ENCODE measurements at places on chromosomes 2 and 18.

- no peak for DNase-seq
Observed at GRCh38 chr2:195575879-195576401, 81.1 kb upstream of the SLC39A10 start.

DNA sequence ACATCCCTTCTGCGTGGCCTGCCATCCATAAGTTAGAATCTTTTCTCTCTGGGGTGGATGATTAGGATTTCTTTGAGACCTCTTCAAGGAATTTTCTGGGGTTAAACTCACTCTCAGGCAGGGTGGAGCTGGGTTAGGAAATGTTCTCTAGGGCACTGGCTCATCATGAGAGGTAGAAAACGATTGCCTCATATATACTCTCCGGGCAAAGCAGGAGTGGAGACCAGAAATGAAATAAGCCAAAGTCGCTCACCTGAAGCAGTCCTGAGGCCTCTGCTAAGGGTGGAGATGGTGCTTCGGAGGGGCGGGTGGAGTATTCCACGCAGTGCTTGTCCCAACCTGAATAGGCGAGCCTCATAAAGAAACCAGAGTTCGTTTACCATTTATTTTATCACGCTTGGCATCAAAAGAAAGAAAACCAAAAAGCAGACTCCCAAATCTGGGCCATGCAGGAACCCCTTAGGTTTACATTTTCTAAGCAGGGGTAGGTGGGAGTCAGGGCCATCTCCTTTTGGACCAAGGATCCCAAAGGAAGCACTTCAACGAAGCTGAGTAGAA is 249.3 kb upstream of the MEIS1 start:
- no peak for DNase-seq

DNA sequence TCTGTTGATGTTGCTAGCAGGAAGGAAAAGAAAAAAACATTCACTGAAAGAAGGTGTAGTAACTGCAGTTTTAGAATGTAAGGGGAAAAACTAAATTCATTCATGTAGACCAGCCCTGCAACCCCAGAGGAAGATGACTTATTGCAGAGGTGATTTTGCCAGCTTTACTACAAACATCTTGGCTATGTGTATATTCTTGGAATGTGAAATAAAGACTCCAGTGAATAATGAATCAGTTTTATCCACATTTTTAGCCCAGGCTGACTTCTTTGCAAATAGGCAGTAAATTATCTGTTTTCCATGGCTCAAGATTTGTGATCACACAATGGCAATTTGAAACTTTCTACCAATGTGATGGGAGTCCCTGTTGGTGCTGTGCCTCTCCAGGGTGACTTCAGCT is 206.1 kb upstream of the SETBP1 start:
- DNase-seq: no peak

DNA sequence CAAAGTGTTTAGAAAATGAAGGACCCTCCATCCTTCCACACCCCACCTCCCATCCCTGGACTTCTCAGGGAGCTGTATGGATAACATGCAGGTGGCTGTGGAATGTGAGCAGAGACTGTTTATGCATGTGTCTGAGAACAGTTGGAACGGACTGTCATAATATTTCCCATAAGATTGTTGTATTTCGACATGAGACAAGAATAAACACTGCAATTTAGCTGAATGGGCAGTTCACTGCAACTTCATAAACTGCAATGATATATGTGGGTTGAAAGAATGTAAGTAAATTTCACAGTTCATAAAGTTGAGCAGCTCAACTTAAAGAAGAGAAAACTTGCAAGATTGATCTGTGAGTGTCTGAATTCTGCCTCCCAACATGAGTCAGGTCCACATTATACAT is 74.6 kb downstream of the MEP1B start:
- no peak for DNase-seq

GRCh38 chr2:206565666-206566065 is 76.6 kb upstream of the FAM237A start:
- no peak for DNase-seq

DNA sequence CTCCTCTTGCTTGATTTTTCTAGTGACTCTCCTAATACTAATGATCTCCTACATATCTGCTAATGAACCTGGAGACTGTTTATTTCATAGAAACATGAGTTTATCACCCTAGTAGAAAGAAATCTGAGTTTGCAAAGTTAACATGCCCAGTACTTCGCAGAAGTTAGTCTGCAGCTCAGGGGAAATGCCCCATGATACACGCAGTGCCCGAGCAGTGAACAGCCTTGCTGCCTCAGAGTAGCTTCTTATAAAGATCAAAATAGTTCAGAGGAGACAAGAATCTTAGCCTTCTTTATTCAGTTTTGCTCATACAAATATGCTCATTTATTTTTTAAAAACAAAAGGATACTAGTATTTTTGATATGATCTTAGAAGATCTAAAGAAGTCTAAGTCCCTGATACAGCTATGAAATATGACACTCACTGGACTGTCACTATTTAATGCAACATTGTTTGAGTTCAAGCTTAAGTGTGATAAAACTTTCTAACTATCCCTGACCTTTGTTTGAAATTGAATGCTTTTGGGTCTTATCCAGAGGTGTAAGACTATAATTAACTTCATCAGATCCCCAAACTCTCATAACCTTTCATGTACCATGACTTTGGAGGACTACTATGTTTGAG is 20.5 kb downstream of the FRZB start:
- DNase-seq: no peak

GRCh38 chr2:31331156-31331555 is 83.4 kb downstream of the XDH start:
- DNase-seq: no peak

GRCh38 chr2:30938196-30938595 is 130.9 kb upstream of the CAPN13 start:
- no peak for DNase-seq

DNA sequence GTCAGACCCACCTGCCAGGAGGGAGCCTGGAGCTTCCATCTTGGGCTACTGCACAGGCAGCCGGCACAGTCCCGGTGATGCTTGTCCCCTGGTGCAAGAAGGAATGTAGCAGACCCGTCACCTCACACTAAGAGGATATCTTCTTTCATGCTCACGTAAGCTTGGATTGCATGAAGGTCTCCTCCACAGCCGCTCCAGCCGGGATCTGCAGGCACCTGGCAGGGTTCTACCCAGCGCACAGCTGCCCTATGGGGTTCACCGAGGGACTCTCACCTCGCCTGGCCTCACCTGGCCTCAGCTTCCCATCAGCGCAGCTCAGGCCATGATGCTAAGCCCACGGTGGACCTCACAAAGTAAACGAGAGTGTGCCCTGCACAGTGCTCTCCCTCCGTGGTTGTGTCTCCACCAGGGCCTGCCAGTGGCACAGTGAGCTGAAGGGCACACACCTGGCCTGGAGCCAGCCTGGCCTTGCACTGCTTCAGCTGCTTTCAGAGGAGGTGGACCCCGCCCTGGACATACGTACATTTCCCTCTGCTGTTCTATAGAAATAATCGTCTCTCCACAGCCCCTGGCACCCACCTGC is 239.1 kb downstream of the SEPTIN10 start:
- DNase-seq: no peak

- DNase-seq: no peak
Observed at GRCh38 chr18:10113121-10114022, 199.6 kb downstream of the VAPA start.

GRCh38 chr2:50831676-50832075 is 200.3 kb downstream of the NRXN1 start:
- no peak for DNase-seq

DNA sequence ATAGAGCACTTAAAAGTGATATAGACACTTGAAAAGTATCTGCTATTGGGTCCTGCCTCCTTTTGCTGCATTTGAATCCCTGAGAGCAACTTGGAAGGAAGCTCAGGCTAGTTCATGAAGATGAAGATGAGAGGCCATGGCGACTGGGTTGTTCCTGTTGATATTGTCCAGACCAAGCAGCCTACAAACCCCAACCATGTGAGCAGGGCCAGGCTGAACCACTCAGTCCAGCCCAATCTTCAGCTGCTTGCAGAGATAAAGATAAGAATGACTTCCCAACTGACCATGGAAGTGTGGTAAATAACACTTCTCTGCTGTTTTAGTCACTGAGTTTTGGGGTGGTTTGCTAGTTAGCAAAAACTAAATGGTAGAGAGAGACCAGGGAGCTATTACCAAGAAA is 417.6 kb downstream of the SOX11 start:
- DNase-seq: no peak

- no peak for DNase-seq
Observed at GRCh38 chr2:48601349-48601748, 16.3 kb upstream of the GTF2A1L start.

- no peak for DNase-seq
Observed at GRCh38 chr2:62933398-62933917, 117.2 kb upstream of the OTX1 start.

DNA sequence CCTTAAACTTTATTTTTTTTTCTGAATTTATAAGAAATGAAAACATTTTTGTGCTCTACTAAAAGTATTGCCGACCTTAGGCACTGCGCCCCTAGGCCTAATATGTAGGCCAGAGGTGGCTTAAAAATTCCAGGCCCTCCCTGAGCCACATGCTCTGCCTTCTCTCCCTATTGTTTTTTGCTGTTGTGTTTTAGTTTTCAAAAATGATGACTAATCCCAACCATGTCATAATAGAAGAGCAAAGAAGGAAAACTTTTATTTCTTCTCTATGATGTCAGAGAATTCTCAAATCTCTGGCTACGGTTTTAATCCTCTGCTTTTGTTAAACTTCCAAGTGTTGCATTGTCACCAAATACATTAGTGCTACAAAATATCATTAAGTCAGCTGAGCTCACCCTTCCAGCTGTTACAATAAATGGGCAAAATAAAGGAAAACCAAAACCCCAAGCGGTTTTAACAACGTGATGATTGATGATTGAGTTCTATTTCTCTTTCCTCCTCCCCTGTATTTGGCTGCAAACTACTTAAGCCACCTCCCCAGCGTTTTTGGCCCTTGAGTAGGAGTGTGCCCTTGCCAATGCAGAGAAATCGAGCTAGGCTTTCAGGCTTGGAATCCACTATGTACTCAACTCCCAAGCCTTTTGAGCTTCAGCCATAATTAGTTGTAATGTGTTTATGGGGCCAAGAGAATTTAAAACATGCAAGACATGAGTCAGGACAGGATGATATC is 163.5 kb upstream of the POU3F3 start:
- no peak for DNase-seq

- DNase-seq: no peak
Observed at GRCh38 chr2:109201465-109202327, 72.7 kb downstream of the SH3RF3 start.

- DNase-seq: no peak
Observed at GRCh38 chr2:182128821-182129707, 143.4 kb downstream of the PPP1R1C start.

DNA sequence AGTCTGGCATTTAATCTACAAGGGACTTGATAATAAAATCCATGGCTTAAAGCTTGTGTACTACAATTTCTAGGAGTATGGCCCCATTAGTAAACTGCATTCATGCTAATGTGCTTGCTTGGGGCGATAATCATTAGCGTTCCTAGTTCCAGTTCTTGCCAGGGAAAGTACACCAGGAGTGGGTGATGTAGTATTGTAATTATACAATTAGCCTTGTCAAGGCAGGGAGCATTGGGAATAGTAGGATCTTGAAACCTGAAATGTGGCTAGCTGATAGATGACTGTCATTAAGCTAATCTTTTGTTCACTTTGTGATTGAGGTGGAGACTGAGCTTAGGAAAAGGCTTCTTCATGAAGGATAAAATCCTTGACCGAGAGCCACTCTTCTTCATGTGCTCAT is 989.2 kb downstream of the CPS1 start:
- DNase-seq: no peak

Data from activated T-cell treated with anti-CD3 and anti-CD28 coated beads for 1 hour (primary cell).